ENCODE measurements at places on chromosomes 4 and X. TPM values are rescaled to one million over a fixed set of nuclear protein-coding genes. Genes with fewer than 3 reads are reported as not detected.

SPACA5B gene
- not detected for total RNA-seq

DNA sequence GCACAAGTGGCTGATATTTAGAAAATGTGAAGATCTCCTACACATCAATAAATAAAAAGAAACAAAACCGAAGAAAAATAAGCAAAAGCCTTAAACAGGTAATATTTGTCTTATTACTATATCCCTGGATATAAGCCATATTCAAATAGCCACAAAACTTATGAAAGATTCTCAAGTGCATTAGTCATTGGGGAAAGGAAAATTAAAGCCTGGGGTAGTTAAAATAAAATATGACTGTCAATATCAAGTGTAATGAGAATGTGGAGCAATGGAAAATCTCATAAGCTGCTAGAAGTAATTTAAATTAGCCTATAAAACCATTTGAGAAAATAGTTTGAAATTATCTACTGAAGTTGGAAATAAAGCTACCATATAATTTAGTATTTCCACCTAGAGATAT, 399.9 kb downstream of the GASK1B start:
- DNase-seq, result no peak

GRCh38 chr4:93480452-93480851, 348.1 kb upstream of the ATOH1 start:
- no peak for DNase-seq

DNA sequence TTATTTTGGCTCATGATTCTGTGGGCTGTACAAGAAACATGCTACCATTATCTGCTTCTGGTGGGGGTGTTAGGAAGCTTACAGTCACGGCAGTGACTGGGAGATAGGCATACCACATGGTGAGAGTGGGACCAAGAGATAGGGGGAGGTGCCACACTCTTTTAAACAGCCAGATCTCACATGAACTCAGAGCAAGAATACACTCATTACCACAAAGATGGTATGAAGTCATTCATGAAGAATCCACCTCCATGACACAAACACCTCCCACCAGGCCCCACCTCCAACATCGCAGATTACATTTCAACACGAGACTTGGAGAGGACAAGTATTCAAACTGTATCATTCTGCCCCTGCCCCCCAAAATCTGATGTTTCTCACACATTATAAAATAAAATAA, 2396.7 kb downstream of the PCDH7 start:
- DNase-seq, result no peak

DNA sequence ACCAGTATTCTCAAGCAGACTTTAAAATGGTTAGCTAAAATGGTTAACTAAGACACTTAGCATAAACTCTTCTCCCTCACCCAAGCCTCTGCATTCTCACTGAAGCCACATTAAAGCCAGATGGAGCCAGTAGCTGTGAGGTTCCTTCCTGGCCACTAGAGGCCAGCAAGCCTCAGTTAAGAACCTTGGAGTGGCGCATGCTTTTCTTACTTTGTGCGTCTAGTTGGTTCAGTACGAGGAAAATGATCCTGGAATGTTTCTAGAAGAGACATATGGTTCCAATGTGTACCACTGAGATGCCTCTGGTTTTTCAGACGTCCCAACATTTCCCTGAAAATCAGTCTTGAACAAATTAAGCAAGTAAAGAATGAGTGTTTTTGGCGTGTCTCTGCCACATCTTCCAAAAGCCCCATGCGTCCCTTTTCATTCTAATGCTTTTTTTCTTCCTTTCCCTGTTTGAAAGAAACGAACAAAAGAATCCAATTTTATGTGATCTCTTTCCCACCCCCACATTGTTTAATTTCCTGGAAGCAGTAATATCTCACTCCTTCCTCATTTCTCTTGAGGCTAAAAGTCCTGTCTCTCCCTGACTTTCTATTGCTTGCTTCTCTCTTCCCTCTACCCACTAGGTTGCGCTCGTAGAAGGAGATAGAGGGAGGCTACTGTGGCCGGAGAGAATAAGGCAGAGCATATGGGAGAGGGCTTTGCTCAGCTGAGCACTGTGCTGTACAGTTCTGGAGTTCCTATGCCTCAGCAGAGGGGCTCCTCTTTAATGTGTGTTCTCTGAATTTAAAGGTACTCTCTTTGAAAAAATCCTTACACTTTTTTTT, 82.9 kb upstream of the TAB3 start:
- DNase-seq, result no peak

Data from heart left ventricle (tissue), 16 donors.